T47D (cell line): ENCODE measurements at places on chromosomes 2 and 18.

- peak; percentile 9 for DNase-seq
Measured at GRCh38 chr2:29841386-29842004, 79.9 kb downstream of the ALK start.

DNA sequence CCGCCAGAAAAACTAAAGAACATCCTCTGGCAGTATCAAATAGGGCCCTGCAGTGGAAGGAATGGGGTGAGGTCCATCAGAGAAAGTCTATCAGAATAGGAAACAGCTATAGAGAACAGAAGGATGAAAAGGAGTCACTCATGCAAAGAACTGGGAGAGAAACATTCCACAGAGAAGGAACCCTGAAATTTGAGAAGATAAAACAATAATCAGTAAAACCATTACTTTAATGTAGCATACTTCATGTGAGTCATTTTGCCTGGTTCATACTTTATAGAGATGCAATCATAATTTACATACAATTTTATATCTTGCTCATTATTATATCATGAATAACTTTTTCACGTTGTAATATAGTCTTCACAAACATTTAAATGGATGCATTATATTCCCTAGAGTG, 402.2 kb downstream of the NCKAP5 start:
- DNase-seq, result no peak

DNA sequence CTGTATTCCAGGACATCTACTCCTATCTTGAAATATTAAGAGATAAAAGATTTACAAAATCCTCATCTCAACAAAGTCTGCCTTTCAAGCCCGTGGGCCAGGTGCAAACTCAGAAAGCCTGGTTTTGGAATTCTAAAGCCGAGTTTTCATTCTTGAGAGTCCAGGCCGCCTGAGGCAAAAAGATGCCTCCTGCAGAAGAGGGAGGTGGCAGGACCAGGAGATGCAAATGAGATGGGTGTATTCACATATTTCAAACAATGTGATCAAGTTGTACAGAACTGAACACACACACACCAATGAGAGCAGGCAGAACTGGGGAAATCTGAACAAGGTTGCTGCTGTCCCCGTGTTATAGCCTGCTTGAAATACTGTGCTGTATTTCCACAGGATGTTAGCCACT, 7.7 kb upstream of the HS6ST1 start:
- DNase-seq, result no peak

GRCh38 chr2:119759451-119760236, at the start of gene PTPN4:
TSS of gene PTPN4 (plus strand) at chr2:119759922. CDS start at chr2:119809854, 49,932 bp downstream.
- DNase-seq, result peak; percentile 97

DNA sequence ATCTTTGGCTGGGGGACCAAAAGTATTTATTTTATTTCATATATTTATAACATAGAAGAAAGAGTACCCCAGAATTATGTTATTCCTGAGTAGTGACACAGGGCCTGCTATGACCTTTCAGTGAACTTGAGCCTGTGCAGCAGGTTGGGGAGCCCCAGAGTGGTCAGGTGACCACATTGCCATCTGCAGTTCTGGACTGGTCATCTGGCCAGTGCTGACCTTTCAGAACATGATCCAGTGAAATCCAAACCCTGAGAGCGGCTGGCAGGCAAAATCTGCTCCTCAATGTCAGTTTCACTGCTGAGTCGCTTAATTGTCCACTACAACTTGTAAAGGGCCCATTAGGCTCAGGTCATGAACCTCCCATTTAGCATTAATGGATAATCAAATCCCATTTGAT, 336.7 kb upstream of the KCNH7 start:
- DNase-seq, result no peak

DNA sequence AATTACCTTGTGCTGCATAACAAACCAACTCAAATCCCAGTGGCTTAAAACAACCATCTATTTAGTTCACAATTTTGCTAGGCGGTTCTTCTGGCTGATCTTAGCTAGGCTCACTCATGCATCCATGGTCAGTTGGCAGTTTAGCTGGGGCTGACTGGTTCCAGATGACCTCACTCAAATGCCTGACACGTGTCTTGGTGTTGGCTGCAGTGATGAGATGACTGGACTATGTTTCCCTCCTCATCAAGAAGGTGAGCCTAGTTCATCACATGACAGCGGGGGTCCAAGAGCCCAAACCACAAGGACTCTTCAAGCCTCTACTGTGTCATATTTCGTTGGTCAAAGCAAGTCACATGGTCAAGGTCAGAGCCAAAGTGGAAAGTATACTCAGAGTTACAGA, 42.7 kb upstream of the ACTR3 start:
- no peak for DNase-seq

DNA sequence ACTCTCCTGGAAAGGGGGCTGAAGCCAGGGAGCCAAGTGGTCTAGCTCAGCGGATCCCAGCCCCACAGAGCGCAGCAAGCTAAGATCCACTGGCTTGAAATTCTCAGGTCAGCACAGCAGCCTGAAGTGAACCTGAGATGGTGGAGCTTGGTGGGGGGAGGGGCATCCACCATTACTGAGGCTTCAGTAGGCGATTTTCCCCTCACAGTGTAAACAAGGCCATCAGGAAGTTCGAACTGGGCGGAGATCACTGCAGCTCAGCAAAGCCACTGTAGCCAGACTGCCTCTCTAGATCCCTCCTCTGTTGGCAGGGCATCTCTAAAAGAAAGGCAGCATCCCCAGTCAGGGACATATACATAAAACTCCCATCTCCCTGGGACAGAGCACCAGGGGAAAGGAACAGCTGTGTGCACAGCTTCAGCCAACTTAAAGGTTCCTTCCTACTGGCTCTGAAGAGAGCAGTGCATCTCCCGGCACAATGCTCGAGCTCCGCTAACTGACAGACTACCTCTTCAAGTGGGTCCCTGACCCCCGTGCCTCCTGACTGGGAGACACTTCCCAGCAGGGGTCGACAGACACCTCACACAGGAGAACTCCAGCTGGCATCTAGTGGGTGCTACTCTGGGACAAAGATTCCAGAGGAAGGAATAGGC, 282.3 kb upstream of the EPC2 start:
- no peak for DNase-seq

DNA sequence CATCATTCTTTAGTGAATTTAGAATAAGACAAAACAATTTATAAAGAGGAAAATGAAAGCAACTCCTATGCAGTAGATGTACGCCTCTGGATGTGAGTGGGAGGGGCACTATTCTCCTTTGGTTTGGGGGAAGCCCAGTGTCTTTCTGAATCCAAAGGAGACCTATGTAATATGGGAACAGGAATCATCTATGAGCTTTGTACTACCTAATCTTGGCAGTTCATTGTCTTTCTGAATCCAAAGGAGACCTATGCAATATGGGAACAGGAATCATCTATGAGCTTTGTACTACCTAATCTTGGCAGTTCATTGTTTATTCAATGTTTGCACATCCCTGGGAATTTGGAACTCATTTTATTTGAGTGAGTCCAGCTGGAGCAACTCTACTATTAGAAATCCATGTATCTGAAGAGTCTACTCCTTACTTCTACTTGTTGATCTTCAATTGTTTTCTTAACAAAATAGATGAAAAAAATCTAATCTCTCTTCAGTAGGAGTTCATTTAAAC, 401.1 kb upstream of the LRATD1 start:
- DNase-seq, result no peak

DNA sequence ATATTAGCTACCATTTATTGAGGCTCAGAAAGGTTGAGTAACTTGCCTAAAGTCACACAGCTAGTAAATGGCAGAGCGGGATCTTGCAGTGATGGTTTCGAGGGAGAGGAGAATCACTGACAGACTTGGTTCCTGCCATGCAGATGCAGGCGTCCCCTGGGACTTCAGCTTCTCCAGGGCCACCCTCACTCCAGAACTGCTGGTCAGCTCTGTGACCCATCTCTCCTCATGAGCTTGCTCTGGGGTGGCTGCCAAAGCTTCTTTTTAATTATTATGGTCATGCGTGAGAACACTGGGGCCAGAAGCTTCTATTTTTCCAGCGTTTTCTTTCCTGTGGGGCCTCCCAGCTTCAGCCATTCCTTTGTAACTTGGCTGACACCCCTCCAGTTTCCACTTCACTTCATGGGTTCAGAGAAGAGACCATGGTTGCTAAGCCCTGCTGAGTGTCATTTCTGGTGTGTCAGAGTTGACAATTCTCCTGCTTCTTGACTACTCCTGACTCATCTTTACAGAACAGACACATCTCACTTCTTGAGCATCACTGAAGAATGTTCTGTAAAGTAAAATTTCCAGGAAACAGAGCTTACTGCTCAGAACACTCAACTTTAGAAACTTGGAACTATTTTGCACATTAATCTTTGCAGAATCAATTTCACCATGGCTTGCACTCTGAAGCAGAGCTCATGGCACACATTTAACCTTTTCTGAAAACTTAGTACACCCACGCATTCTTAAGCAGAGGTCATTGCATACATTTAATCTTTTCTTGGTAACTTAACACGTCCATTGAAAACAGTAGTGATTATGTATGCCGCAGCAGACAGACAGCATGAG, 70.4 kb downstream of the IL1R2 start:
- DNase-seq, result no peak

DNA sequence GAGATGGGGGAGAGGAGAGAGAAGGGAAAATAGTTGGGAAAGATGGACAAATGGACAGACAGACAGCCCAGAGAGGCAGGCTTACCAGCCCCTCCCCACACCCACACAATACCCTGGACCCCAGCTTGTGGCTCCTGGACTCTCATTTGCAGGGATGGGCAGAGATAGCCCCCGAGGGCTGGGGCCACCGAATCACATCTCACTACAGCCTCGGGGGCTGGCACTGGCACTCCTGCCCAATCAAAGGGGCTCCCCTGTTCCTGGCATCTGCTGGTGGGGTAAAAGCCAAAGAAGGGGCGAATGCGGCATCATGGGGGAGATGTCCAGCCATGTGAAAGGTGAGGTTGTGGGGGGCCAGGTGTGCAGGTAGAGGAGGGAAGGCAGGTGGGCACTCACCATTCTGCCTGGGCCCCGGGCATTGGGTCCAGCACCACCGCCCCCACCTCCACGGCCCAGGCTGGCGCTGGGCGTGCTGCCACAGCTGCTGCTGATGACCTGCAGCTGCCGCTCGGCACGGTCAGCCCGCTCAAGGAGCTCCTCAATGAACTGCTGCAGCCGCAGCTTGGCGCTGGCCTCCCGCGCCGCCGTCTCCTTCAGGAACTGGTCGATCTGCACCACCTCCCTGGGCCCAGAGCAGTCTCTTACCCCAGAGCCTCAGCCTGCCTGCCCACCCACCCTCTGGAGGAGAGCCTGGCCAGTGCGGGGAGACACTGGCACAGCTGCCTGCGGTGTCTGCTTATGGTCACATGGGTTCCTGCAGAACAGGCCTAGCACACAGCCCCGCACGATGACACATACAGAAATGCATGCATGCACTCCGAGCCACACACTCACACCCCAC, 18.0 kb downstream of the FBXO41 start:
- no peak for DNase-seq

GRCh38 chr2:55906993-55907392, 16.6 kb downstream of the EFEMP1 start:
- no peak for DNase-seq

- no peak for DNase-seq
Measured at GRCh38 chr2:224020523-224020922, 18.6 kb downstream of the SERPINE2 start.

DNA sequence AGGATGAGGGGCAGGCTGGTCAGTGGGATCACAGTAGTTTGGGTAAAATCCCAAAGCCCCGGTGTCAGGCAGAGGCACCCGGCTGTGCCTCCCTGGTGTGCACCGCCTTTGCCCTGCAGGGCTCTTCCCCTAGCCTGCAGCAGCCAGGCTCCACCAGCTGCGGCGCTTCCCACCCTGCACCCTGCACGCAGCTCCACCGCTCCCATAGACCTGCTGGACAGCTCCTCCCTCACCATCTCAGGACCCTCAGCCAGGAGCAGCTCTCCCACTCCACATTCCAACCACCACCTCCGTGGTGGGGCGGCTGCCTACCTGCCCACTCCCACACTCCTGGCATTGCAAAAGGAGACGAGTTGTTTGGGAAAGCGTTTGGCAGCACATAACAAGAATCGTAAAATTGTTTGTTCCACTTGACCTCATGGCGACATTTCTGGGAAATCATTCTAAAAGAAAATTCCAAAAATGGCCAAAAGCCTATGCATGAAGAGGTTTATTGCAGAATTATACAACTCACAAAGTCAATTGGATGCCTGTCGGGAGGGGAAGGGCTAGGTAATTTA, 287.4 kb upstream of the HDAC4 start:
- DNase-seq, result no peak

- no peak for DNase-seq
Measured at GRCh38 chr2:158965107-158965506, 3.3 kb upstream of the TANC1 start.

DNA sequence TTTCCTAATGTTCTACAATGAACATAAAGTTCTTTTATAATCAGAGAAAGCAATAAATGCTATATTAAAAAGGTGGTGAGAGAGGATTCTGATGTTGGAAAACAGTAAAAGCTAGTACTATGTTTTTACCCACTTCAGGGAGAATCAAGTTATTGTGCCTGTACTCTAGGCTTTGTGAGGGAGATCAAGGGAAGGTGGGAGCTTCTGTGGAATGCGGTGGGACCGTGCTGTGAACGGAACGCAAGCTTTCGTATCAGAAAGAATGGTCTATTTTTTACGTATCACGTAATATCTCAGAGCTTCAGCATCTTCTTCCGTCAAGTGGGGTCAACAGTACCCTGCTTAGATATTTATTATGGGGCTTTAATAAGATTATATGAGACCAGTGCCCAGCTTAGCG, 193.2 kb downstream of the CLIP4 start:
- DNase-seq, result no peak
